ENCODE measurements at places on chromosomes 5 and 9.

DNA sequence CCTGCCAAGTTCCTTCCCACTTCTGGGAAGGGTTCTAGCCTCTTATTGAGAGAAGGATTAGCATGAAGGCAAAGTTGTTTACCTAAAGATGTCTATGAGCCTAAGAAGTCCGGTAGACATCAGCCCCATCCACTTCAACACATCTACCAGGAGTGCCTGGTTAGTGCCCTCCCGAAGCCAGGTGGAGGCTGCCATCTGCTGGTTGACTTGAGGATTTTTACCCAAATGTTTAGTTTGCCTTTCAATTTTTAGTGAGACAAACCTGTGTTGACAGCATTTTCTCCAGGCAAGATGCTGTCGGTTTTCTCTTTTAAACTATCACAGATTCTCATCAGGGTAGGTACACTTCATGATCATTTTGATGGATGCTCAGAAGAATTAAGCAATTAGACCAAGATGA, 83.6 kb upstream of the TNFSF8 start:
- DNase-seq: peak; percentile 81

GRCh38 chr9:91334053-91334452, 27.7 kb downstream of the AUH start:
- DNase-seq: no peak

DNA sequence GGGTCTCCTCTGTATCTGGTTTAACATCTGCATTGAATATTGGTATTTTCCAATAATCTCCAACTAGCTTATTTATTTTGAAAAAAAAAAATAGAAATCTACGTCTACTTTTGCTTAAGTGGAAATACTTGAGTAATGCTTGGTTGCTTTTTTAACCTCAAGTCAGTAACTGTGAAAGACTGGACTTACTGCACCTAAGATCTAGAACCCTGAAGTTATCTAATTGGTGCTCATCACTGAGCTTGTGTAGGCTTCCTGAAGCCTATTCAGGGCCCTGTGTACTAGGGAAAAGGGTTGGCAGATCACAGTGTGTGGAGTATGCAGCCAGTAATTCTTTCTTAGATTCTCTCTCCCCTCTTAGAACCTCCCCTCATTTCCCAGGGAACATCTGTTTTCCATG, 16.2 kb downstream of the SLC1A1 start:
- DNase-seq: no peak

DNA sequence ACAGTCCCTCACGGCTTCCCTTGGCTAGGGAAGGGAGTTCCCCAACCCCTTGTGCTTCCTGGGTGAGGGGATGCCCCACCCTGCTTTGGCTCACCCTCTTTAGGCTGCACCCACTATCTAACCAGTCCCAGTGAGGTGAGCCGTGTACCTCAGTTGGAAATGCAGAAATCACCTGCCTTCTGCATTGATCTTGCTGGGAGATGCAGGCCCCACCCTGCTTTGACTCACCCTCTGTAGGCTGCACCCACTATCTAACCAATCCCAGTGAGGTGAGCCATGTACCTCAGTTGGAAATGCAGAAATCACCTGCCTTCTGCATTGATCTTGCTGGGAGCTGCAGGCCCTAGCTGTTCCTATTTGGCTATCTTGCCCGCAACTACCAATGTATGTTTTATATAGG, 44.7 kb downstream of the CCL28 start:
- no peak for DNase-seq

GRCh38 chr5:16135003-16135402, 44.6 kb downstream of the MARCHF11 start:
- no peak for DNase-seq

GRCh38 chr5:130222573-130222972, 318.3 kb downstream of the CHSY3 start:
- DNase-seq: no peak

DNA sequence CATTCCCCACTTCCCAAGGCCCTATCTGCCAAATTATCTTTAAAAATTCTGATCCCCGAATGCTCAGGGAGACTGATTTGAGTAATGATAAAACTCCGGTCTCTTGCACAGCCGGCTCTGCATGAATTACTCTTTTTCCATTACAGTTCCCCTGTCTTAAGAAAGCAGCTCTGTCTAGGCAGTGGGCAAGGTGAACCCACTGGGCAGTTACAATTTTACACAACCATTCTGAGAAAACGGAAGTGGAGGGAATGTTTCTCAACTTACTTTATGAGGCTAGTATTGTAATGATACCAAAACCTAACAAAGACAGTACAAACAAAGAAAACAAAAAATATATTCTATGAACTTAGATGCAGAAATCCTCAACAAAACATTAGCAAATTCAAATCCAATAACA, 100.0 kb downstream of the MCTP1 start:
- no peak for DNase-seq

DNA sequence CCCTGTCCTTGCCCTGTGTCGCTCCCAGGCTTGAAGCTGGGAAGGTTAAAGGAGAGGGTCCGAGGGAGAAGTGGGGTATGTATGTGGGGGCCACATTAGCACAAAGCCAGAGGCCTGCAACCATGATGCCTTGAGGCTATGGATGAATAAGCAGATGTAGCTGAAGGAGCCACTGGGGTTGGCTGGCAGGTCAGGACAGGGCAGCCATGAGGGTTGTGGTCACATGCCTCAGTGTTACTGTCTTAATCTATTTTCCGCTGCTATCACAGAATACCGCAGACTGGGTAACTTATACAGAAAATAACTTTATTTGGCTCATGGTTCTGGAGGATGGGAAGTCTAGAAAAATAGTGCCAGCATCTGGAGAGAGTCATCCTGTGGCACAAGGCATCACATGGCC, 9.2 kb upstream of the GRHPR start:
- no peak for DNase-seq

GRCh38 chr5:135223891-135224625, 175.0 kb downstream of the MACROH2A1 start:
- DNase-seq: no peak

DNA sequence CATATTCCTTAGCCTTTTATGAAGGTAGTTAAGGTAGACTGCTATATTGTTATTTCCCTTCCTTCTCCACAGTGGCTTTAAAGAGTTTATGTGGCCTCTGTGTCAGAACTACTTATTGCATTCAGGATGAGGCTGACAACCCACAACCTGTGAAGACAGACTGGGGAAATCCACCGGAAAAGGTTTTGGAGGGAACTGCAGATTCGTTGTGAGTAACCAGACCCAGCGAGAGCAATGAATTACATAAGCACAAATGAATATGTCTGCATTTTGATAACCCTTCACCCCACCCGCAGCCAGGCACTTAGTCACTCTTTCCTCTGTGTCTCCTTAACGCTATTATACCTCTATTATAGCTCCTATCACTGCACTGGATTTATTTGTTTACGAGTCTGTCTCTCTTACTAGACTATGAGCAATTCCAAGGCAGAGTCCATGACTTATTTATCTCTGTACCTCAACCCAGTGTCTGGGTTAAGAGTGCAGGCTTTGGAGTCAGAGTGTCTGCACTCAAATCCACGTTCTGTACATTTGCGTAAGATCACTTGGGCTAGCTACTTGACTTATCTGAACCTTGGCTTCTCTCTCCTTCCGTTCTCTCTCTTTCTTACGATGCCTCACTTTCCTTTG, 19.2 kb downstream of the KCTD16 start:
- peak; percentile 55 for DNase-seq

GRCh38 chr9:2466703-2467102, 154.9 kb upstream of the VLDLR start:
- no peak for DNase-seq

DNA sequence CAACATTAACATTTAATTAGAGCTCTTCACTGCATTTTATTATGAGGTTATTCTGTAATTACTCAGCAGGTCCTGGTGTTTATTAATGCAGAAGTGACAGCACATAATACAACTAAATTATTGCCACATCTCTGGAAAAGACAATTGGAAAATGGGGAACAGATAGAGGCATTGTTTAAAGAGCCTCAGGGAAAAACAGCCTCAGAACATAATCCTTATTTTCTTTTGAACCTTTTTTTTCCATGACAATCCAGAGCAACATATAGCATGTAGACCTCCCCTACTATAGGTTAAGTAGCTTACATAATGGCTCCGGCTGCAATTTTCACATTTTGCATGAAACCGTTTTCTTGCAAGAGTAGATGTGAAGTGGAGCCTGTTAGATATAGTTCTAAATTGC, 87.2 kb downstream of the RMI1 start:
- DNase-seq: no peak

- DNase-seq: no peak
Measured at GRCh38 chr9:22088717-22089061, 79.6 kb upstream of the CDKN2B start.

- DNase-seq: no peak
Measured at GRCh38 chr5:54611290-54611951, 93.9 kb downstream of the SNX18 start.

DNA sequence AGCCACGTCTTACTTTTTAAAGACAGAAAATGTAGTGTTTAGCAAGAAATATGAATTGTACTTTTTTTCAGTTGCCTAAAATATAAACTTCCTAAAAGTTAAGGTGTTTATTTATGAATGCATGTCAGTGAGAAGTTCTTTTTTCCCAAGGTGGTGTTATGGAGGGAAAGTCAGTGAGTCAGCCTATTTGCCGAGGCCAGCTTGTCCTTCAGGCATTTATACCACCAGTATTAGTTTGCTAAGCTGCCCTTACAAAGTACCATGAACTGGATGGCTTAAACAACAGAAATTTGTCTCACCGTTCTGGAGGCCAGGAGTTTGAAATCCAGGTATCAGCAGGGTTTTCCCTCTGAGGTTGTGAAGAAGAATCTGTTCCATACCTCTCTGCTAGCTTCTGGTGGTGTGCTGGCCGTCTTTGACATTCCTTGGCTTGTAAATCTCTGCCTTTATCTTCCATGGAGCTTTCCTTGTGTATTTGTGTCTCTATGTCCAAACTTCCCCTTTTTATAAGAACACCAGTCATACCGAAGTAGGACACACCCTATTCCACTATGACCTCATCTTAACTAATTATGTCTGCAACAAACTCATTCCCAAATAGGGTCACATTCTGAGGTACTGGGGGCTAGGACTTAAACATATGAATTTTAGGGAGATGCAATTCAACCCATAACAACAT, 38.4 kb downstream of the PRKACG start:
- DNase-seq: no peak

GRCh38 chr5:92003806-92004205, 620.7 kb upstream of the ARRDC3 start:
- no peak for DNase-seq

GRCh38 chr9:130381660-130382059, 63.1 kb upstream of the ASS1 start:
- no peak for DNase-seq

DNA sequence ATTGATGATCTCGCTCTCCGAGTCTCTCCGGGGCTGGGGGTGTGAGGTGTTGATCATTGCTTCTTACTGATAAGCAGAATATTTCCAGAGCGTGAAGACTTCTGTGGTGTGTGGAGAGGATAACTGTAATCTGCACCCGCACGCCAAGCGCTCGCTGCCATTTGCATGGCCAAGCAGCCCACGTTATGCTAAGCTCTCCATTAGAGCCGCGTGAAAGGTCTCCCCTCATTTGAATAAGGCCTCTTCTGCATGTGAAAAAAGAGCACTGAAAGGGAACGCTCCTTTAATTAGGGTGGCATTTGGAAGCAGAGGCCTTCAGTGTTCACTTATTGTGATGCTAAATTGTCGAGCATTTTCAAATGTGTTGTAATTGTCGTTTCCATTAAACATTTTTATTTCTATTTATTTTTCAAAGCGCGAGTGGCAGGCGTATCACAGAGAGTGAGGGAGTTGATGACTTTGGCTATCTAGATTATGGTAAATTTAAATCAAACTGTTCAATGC, 163.6 kb upstream of the IRX2 start:
- DNase-seq: no peak

DNA sequence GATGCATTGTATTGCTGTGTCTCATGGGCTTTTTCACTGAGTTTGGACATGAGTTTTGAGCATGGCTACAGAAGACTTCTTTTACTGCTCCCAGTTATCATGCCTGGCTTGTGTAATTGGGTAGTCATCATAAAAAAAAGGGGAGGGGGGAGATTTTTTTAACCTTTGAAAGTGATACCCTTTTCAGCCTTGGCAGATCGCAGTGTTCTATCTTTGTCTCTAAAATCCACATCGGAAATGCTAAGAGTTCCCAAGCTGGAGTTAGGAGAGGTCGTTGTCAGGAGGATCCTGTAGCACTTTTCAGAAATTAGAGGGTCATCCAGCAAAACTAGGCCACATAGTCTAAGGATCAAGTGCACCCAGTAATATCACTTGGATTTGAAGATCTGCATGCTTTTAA, 188.4 kb downstream of the WDR70 start:
- no peak for DNase-seq

GRCh38 chr5:94890907-94891306, 272.4 kb downstream of the SLF1 start:
- DNase-seq: no peak

GRCh38 chr5:86971034-86971571, 296.6 kb upstream of the RASA1 start:
- DNase-seq: no peak

DNA sequence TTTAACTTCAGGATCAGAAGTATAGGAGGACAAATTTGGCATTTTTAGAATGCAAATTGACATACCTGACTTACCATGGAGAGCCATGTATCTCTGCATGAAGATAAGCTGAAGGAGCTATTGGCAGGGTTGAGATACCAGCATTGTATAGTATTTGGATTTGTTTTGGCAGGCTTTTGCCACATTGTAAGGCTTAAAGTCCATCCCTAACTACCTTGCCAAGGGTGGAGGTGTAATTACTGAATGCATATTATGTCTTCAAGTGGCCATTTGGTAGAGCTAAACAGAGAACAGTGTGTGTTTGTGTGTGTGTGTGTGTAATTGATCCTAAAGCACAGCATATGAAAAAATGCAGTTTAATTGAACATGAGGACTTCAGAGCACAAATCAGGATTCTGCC, 324.7 kb downstream of the FAM170A start:
- no peak for DNase-seq

GRCh38 chr9:132037458-132037857, 42.2 kb downstream of the MED27 start:
- no peak for DNase-seq

- no peak for DNase-seq
Measured at GRCh38 chr5:58940446-58940845, 357.6 kb downstream of the RAB3C start.

GRCh38 chr5:108257996-108258395, 123.9 kb downstream of the FBXL17 start:
- DNase-seq: no peak

GRCh38 chr9:6080154-6080716, 64.8 kb upstream of the RANBP6 start:
- peak; percentile 61 for DNase-seq

DNA sequence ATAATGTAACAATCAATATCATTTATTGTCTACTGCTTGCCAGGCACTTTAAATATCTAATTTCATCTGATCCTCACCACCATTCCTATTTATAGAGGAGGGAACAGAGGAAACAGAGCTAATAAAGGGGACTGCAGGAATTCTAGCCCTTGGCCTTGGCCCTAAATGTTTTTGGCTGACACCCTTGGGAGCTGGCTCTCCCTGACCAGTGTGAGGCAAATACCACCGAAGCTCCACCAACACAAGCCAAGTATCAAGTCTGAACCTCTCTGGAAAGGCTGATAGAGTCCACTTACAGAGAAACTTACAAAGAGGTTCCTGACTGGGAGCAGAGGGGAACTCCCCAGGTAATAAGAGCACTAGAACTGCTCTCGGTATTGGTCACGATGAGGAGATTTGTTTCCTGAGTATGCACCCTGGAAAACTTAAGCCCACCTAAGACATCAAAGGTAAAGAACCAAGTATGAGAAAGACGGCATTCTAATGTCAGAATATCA, 243.1 kb upstream of the PANK3 start:
- DNase-seq: no peak

All from stimulated activated CD4-positive, alpha-beta T cell treated with anti-CD3 and anti-CD28 coated beads, Interleukin-2, amount 100 ng/mL, for 48 hours (primary cell).